Neural crest cell (in vitro differentiated cells): ENCODE measurements at places on chromosomes 1 and 21.

DNA sequence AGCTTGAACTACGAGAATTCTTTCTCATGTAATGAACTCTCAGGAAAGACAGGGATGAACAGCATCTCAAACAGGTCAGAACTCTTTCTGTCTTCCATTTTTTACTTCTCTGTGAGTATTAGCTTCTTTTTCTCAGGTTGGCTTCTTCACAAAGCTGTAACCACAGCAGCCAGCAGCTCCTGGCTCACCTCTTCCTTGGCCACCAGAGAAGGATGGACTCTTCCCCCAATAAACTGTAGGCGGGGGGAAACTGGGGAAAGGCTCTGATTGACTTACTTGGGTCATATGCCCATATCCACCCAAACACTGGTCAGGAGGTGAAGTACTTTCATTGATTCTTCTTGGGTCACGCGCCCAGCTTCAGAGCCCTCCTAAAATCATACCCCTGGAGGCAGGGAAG, 14.4 kb upstream of the ENAH start:
- no peak overlapping the region for H3K4me3 ChIP-seq
- no peak overlapping the region for H3K27ac ChIP-seq
- H3K4me1 ChIP-seq = peaks cover 8% of the 10 kb centered on the region
- no peak for DNase-seq
- H3K36me3 ChIP-seq = no peaks in the 10 kb centered on the region
- H3K27me3 ChIP-seq = no peaks in the 10 kb centered on the region

DNA sequence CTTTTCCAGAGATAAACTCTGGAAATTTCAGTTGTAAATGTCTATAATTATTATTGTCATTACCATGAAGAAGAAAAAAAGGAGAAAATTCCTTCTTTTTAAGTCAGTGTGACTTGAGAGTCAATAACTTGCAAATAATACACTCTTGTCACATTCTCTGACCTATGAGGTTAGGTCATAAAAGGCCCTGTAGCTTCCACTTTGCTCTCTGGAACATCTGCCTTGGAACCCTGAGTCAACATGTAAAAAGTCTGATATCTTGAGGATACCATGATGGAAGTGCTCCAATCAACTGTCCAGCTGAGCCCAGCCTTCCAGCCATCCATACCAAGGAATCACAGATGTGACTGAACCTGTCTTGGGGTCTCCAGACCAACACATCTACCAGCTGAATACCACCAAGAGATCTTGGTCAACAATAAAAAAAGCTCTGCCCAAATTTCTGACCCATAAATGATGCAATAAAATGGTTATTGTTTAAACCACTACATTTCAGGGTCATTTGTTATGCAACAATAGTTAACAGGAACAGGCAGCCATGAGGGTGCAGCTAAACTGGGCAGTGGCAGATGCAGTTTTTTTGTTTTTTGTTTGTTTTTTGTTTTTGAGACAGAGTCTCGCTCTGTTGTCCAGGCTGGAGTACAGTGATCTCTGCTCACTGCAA, 10.3 kb downstream of the DMRTA2 start:
- H3K36me3 ChIP-seq = peaks cover 11% of the 10 kb centered on the region
- H3K4me1 ChIP-seq = peaks cover 4% of the 10 kb centered on the region
- H3K27ac ChIP-seq = no peak overlapping the region
- H3K27me3 ChIP-seq = peaks cover 97% of the 10 kb centered on the region
- DNase-seq = no peak
- H3K4me3 ChIP-seq = no peak overlapping the region

DNA sequence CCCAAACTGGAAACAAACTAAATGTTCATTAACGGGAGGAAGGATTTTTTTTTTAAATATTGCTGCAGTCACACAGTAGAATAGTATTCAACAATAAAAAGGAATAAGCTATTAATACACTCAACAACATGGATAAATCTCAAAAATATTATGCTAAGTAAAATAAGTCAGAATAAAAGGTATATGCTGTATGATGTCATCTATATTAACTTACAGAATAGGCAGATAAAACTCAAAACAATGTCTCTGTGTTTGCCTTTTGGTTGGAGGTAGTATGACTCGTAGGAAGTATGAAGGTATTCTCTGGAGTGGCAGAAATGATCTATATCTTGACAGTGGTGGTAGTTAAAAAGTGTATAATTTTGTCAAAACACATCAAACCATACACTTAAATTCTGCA, 6.1 kb upstream of the ST6GALNAC5 start:
- no peak overlapping the region for H3K4me3 ChIP-seq
- H3K27me3 ChIP-seq = no peaks in the 10 kb centered on the region
- no peak overlapping the region for H3K27ac ChIP-seq
- no peak for DNase-seq
- peaks cover 18% of the 10 kb centered on the region for H3K4me1 ChIP-seq
- H3K36me3 ChIP-seq = no peaks in the 10 kb centered on the region

DNA sequence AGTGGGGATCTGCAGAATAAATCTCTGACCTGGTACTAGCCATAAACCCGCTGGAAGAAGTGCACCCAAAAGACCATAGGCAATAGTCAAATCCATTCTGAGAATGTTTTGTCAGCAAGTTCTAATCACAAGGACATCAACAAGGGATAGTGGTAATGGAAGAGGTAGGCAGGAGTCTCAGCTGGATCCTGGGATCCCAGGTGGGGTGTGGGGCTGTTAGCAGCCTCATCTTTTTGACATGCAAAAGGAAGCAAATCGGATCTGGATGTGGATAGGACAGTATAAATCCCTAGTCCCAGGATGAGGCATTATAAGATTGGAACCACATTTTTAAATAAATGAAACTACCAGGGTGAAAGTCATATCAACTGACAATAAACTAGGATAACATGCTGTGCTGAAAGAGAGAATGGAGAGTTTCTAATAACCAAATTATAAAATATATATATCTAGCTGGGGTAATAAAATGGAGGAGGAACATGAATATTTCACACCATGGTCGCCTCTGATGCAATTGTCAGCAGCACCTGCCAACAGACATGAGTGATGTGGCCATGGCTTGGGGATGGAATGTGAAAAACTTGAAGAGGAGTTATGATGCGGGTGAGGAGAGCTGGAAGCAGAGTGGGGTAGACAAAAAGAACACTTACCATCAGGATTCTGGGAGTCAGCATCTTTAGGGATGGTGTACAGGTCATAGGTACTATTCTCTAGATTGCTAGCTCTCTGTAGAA, 23.7 kb upstream of the PEX19 start:
- H3K27me3 ChIP-seq = no peaks in the 10 kb centered on the region
- no peak overlapping the region for H3K4me3 ChIP-seq
- peaks cover 25% of the 10 kb centered on the region for H3K36me3 ChIP-seq
- DNase-seq = no peak
- no peaks in the 10 kb centered on the region for H3K4me1 ChIP-seq

DNA sequence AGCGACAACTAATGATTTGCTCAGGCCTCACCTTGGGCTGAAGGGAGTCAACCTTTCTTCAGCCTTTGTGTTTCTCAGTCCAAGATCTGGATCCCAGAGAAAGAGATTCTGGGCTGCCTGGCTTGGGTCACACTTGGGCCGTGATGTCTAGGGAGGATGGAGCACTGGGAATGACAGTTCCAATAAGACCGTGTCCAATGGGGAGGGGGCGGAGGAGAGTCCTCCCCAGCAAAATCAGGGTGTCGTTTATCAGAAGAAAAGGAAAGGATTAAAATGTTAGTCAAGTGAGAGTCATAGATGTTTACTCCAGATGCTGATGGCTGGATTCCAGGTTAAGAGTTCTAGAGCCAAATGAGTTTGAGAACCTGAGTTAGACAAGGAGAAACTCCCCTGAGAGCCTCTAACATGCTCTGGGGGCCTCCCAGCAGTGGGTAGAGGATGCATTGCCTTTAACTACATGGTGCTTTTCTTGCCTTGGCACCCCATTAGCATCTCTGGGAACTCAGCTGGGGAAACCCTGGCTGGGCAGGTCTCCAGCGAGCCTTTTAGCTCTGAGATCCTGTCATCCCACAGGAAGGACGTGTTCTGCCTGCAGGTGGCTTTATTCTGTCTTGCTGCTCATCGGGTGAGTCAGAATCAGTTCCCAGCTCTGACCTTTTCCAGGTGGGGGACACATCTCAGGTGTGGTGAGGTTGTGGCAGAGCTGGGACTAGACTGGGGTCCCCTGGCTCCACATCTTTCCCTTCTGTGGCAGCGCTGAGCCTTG, 22.2 kb downstream of the NIPAL3 start:
- peaks cover 41% of the 10 kb centered on the region for H3K4me1 ChIP-seq
- no peak overlapping the region for H3K27ac ChIP-seq
- H3K27me3 ChIP-seq = peaks cover 3% of the 10 kb centered on the region
- H3K36me3 ChIP-seq = no peaks in the 10 kb centered on the region
